ENCODE measurements at places on chromosomes 4 and X. TPM values are rescaled to one million over a fixed set of nuclear protein-coding genes. Genes with fewer than 3 reads are reported as not detected.

The PROM1 gene
- total RNA-seq: 60.8 TPM

DNA sequence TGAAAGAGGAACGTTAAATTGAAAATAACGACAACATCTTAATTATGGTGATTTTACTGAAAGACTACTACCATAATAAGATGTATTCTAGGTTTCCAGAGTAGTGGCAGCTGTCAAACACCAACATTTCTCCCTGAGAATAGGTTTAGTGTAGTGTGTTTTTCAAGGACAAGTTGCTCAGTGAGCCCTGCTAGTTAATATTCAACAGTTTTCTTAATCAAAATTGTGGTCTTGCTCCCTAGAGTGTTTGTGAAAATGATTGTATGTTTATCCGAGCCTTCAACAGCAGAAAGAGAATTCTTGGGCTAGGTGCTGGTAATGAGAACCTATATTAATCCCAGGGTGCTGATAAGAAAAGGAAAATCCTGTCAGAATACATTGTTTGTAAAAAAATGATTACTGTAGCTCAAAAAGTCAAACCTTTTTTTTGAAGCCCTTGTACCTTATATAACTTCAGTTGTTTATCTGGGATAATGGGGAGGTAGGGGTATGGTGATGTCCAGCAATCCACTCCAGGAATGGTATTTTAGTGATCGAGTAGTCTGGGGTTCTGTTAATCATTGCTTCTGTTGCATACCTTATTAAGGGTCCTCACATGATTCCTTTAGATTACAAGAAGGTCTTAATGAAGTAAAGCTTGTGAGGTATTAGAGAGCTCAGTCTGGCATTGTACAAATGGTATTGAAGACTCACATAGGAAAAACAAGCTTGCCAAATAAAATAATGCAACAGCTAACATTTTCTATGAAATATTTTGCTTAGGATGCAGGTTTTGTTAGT lies 110.7 kb downstream of the CCSER1 start:
- DNase-seq: no peak

The SLC25A4 gene
- total RNA-seq: 24.1 TPM

DNA sequence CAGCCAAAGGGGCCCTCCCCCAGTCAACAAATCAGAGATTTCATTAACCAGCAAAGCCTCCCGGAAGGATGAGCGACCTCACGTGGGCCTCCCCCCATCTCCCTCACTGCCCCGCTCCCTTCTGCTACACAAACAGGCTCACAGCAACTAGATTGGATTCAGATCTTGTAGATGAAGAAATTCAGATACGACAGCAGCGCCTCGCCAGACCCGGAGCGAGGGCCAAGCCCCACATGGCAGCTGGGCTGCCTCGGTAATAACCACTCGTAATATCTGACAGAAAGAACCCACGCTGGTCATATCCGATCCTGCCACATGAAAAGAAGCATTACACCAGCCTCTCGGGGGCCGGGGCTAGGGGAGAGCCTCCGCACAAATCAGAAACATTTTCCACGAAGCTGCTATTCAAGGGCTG lies 581.3 kb downstream of the BCOR start:
- no peak for DNase-seq

DNA sequence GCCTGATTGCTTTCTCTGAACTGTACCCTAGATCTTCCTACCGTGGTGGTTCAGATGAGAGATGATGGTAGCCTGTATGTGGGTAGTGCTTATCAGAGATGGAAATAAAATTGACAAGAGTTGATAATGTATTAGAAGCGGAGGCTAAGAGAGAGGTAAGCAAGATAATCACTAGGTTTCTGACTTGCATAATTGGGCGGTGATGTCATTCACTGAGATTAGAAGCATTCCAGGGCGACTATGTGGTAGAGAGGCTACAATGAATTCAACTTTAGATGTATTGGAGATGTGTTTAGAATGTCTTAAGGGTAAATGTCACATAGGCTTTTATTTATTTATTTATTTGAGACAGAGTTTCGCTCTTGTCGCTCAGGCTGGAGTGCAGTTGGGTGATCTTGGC lies 415 bp upstream of the TENM3 start:
- no peak for DNase-seq

All from neural crest cell (in vitro differentiated cells).